ENCODE measurements at places on chromosomes 6 and 20.
A peak's percentile ranks its signal among the peaks of the same experiment; 100 is the strongest.

- DNase-seq, result no peak
These were observed 77.5 kb upstream of the PDE7B start for GRCh38 chr6:135774006-135774405.

DNA sequence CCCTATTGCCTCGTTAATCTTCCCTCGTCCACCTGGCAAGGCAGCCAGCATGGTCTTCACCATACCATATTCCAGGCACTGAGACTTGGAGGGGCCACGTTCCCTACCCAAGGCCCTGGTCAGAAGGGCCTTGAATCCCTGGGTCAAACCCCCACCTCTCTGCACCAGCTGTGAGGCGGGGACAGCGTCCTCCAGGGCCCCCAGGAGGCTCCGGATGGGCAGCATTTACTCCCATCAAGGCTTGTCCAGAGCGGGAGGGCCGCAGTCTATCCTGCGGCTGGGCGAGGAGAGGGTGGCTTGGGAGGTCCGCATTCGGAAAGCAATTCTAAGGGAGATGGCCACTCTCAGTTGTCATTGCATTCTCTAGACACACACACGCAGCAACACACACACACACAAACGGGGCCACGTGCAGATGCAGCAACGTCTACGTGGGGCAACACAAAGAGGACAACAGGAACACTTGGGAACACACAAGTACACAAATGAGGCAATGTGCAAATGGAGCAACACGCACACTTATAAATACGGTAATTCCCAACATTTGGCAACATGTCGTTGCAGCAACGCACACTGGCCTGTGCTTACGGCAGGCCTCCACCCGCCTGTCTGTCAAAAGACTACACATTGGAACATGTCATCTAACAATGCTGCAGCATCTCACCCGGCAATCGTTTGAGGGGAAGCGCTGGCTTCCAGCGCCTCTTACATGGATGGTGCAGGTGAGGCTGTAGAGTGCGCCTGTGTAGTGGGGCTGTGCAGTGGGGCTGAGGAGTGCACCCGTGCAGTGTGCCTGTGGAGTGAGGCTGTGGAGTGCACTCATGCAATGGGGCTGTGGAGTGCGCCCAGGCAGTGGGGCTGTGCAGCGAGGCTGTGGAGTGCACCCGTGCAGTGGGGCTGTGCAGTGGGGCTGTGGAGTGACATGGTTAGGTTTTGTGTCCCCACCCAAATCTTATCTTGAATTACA is 12.9 kb upstream of the NTSR1 start:
- no peak for DNase-seq

- DNase-seq, result no peak
These were observed 53.5 kb downstream of the RIPOR2 start for GRCh38 chr6:24882295-24882694.

DNA sequence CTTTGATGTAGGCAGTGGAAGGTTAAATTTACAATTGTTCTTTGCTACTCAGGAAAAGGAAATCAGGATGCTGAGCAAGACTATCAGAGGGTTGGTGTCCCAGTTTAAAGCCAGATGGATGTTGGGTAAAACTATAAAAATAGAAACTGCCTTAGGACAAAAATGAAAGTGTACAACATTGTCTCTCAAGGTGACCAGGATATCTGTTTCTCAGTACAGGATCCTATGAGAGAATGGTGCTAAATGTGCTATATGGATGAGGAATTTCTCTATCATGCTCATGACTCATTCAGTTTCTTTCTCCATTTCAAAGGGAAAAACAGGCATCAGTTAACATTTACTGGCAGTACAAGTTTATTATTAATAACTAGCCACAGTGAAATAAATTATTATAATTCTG is 534.2 kb upstream of the GJE1 start:
- DNase-seq, result peak; percentile 47

DNA sequence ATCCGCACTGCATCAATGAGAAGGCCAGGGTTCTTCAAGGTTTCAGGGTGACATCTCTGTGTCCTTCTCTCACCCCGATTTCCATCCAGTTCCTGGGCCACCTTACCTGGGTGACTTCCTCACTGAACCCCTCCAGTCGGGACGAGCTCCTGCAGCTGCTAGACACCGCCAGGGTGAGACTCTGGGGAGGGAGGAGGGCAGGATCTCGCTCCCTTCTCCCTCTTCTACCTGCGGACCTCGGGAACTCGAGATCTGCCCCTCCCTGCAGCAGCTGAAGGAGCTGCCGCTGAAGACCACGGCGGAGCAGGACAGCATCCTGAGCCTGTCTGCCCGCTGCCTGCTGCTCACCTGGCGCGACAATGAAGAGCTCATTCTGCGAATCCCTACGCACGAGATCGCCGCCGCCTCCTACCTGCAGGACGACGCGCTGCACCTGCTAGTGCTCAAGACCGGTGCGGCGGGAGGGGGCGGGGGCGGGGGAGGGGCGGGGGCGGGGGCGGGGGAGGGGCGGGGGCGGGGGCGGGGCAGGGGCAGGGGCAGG is 7.5 kb downstream of the CCM2L start:
- no peak for DNase-seq

Data from NCI-H460 (cell line).